CD4-positive, alpha-beta T cell treated with Interleukin-15 for 4 hours (primary cell): ENCODE measurements at places on chromosomes 3 and 15.

- DNase-seq: no peak
Observed at GRCh38 chr3:39226106-39226741, 33.8 kb upstream of the XIRP1 start.

DNA sequence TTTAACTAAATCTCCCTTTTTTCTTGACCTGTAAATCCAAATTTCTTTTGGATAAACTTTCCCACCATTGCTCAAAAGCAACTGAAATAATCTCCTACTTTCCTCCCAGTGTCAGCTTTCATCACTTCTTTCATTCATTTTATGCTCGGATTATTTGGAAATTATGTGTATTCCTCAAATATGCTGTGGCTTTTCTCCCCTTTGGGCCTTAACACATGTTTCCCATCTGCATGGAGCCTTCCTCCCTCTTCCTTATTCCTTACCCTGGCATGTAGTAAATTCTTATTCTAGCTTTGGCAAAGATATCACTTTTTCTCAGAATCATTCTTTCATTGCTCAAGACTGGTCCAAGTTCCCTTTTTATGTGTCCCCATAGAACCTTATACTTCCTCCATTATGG, 41.8 kb upstream of the TUSC7 start:
- no peak for DNase-seq

DNA sequence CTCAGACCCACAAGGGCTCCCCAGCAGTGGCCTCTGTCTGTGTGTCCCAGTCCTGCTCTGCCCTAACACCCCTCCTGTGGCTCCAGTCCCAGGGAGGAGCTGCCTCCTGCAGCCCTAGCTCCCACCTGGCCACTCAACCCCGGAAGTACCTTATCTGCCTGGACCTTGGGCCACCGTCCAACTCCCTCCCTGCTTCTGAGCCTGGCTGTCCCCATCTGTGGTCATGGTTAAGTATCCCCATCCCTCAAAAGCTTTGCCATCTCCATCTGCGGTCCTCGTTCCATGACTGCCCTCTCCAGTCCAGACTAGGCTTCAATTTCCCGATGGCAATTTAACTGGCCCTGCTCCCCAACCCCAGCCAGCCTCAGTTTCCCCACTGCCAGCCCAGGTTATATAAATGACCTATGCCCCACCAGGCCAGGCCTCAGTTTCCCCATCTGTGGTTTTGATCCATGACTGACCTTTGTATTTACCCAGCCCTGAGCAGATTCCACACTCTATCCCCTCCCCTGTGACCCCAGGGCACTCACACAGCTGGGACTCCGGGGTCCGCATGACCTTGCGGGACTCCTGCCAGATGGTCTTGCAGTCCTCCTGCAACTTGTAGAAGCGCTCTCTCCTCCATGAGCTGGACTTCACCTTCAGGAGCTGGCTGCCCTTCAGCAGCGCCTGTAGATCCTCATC, 9.6 kb downstream of the PLCD1 start:
- no peak for DNase-seq

DNA sequence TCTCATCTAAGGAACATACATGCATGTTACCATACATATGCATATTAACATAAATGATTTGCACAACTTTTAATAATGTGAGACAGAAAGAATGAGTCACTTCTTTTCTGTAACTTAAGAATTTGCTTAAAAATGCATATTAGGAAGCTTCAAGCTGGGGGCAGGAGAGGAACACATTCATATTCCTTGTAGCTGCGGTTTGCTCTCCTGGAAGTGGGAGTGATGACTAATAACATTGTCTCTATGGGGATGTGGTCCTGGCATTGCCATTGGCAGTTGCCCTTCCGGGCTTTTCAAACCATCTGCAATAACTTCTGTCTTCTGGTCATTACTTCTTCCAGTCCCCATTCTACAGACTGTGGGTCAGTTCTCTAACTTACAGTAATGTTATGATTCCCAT, 15.6 kb downstream of the CHST2 start:
- no peak for DNase-seq

DNA sequence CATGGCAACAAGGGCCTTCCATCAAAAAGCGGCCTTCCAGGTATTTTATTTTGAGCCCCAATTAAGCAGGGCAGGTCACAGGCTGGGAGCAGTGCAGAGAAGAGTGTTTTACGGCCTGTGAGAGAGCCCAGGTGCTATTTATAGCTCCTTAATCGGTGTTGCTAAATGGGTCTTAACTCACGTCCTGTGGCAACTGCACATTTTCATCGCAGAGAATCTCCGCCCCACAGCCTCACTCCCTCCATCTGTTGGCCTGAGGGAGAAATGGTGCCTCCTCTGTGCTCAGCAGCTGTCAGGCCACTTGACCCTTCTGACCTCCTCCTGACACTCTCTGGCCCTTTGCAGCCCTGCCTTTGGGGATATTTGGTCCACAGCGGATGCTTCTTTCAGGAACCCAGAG, 58.6 kb downstream of the SPSB4 start:
- DNase-seq: no peak
